Foreskin keratinocyte (primary cell): ENCODE measurements at places on chromosomes 5 and 9.
A peak's percentile ranks its signal among the peaks of the same experiment; 100 is the strongest.

- DNase-seq, result no peak
Observed at GRCh38 chr9:21683484-21684175, 118.8 kb upstream of the MTAP start.

DNA sequence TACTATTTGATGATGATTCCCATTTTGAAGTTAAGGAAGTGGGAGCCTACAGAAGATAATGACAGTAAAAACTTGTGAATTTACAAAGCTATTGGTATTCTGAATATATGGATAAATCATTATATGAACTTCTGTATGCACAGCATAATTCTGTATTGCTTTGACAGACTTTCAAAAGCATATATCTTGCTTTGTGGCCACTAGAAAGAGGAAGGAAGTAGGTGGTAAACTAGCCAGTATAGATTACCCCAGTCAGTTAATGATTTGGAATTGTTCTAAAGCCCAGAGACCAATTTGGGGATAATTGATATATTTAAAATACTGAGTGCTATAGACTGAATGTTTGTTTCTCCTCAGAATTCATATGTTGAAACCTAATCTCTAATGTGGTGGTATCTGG lies 53.0 kb downstream of the NR2F1 start:
- no peak for DNase-seq

GRCh38 chr9:109479822-109480221 lies 18.3 kb downstream of the PTPN3 start:
- DNase-seq, result no peak

- no peak for DNase-seq
Observed at GRCh38 chr5:141949511-141949910, 8.5 kb downstream of the PCDH12 start.

- DNase-seq, result peak; percentile 82
Observed at GRCh38 chr9:6759185-6759977, 1.6 kb downstream of the KDM4C start.

DNA sequence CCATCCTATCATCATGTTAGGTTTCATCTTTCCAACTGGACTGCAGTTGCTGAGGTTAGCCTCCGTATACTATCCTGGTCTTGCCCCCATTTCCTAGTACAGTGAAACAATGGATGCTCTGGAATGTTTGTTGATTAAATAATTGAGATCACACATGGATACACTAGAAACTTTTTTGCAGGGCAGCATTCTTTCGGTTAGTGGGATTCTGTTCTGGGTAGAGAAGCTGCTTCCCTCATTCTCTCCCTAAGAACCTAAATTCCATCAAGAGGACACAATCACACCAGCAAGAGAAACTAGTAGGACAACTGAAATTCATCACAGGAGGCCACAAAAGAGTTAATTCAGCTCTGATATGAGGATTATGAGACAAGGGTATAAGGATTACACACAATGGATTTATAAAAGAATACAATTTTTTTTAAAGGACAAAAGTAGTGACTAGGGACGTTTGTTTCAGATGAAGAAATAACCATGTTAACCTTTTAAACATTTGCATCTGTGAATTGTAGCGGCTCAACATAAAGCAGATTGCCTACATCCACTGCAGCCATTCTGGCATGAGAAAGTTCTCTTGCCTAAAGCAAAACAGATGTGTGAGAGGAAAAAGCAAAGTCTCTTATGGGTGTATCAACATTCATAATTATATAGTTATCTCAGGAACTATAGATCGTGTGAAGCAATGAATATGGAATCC lies 162.7 kb upstream of the LHFPL2 start:
- no peak for DNase-seq

- DNase-seq, result no peak
Observed at GRCh38 chr9:69054989-69055388, 19.4 kb downstream of the FXN start.

DNA sequence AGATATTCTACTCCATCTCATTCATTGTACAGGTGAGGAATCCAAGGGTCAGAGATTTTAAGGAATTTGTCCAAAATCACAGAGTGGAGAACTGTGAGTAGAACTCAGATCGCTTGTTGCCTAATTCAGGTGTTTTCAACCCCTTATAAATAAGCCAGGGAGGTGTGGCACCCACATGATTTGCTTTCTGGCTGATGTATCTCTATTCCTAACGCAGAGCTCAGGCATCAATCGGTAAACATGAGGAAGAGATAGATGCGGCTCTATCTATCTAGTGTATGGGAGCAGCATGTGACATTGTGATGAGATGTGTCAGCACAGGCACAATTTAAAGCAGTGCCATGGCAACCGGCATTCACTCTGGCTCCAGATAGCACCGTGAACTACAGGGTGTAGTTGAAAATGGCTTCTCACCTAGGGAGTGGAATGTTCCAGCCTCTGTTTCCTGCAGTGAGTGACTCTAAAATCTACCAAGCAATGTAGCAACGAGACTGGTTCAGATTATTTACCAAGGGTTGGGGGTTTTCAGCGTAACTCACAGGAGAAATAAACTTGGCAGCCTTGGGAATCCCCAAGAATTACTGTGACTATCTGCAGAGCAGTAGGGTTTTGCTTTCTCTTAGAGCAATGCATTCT lies 53.4 kb upstream of the SUB1 start:
- DNase-seq, result peak; percentile 66

DNA sequence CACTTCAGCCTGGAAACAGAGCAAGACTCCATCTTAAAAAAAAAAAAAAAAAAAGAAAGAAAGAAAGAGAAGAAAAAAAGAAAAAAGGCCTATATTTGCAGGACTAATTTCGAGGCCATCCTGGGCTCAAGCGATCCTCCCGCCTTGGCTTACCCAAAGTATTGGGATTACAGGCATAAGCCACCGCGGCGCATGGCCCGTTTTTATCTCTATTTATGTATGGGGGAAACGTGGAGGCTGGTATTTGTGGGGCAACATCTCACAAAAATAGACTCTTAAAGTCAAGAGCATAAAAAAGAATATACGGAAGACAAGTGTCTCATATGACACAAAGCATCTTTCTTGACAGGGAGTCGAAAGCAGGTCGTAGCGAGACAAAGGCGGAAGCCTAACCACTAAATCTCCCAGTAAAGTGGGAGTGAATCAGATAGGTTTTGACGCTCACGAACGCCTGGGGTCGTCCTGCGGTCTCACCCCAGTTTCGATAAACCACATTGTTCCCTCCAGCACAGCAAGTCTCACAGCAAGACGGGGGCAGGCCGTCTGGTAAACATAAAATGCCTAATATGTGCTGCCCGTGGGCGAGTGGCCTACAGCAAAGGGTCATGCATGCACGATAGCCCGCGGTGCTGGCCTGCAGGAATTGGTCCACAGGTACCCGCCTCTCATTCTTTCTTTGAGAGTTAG lies 1.8 kb upstream of the TRIM41 start:
- no peak for DNase-seq

DNA sequence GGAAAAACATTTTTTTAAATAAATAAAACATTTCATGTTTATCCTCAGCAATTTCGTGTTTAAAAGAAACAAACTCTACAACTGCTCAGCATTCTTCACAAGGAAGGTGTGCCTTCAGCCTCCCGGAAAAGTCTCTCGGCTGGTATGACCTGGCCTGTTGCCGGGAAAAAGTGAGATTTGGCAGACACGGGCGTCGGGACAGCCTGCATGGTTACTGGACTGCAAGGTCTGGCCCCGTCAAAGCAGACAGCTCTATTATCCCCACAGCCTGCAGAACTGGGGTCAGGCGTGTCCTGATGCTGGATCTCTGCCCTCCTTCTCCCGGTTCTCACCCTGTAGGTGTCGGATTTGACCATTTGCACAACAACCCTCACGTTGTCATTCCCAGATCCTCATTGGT lies 120.3 kb upstream of the SPATA31C2 start:
- DNase-seq, result no peak

DNA sequence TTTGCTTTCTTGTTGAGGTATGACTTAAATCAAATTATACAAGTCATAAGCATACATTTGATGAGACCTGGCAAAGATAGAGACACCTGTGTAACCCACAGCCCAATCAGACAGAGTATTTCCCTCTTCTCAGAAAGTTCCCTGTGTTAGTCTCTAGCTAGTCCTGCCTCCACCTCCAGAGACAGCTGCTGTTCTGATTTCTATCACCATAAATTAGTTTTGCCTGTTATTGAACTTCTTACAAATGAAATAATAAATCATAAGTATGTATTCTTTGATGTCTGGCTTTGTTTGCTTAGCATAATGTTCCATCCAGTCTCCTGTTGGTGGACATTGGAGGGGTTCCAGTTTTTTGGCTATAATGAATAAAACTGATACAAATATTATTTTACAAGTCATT lies 194.5 kb downstream of the ICE1 start:
- DNase-seq, result no peak

GRCh38 chr5:113183694-113184093 lies 207.1 kb downstream of the DCP2 start:
- no peak for DNase-seq

- no peak for DNase-seq
Observed at GRCh38 chr5:24475101-24475500, 169.7 kb downstream of the CDH10 start.

GRCh38 chr9:111298731-111299598 lies 31.1 kb downstream of the OR2K2 start:
- peak; percentile 51 for DNase-seq

DNA sequence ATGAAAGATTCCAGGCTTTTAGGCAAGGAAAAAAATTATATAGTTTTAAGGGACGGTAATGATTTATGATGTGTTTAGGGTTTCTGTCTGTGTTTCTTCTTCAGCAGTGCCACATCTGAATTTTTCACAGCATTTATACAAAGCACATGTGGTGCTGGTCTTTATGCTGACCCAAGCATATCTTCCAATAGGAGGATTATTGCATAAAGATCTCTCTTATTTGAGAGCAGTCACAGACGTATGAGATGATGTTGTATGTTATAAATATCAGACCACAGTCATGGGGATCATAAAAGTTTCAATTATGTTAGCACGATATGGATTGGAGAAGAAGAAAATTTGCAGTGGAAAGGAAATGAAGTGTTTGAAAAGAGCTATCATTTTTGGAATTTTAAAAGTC lies 150.9 kb downstream of the RASEF start:
- DNase-seq, result no peak

- no peak for DNase-seq
Observed at GRCh38 chr9:111501648-111502047, 17.5 kb upstream of the ECPAS start.
